ENCODE measurements at places on chromosomes 1 and 21. TPM values are rescaled to one million over a fixed set of nuclear protein-coding genes. Genes with fewer than 3 reads are reported as not detected.
A peak's percentile ranks its signal among the peaks of the same experiment; 100 is the strongest.

DNA sequence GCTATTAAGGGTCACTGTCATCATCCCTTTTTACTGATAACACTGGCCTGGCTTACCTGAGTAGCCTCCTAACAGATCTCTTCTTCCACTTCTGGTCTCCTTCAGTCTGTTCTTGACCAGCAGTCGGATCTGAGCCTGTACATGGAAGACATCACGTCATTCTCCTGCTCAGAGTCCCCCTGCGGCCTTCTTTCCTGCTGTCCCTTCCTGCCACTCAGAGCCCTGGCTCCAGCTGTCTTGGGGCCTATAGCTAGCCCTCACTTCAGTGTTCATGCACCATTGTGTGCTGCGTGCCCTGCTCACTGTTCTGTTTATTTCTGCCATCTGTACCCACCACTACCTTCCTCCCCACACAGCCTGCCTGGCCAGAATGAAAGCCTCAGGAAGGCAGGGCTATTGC is 8.4 kb downstream of the ADARB1 start:
- H3K27ac ChIP-seq: no peak overlapping the region
- H3K27me3 ChIP-seq: no peaks in the 10 kb centered on the region
- no peak overlapping the region for H3K4me3 ChIP-seq
- H3K36me3 ChIP-seq: no peaks in the 10 kb centered on the region
- H3K4me1 ChIP-seq: peaks cover 29% of the 10 kb centered on the region
- DNase-seq: no peak

- no peaks in the 10 kb centered on the region for H3K27me3 ChIP-seq
- no peak overlapping the region for H3K27ac ChIP-seq
- H3K4me1 ChIP-seq: peaks cover 19% of the 10 kb centered on the region
These were observed 1.0 kb downstream of the MANEAL start for GRCh38 chr1:37794372-37795339.

- DNase-seq: no peak
- H3K4me1 ChIP-seq: peaks cover 11% of the 10 kb centered on the region
- no peaks in the 10 kb centered on the region for H3K27me3 ChIP-seq
- H3K36me3 ChIP-seq: no peaks in the 10 kb centered on the region
These were observed 71.3 kb downstream of the S1PR1 start for GRCh38 chr1:101307985-101308689.

KISS1 gene
- total RNA-seq: not detected

GRCh38 chr1:228009116-228009827 is 2.5 kb downstream of the WNT3A start:
- no peaks in the 10 kb centered on the region for H3K27me3 ChIP-seq
- no peak overlapping the region for H3K4me3 ChIP-seq
- no peak for DNase-seq
- peaks cover 12% of the 10 kb centered on the region for H3K4me1 ChIP-seq

GRCh38 chr1:203215573-203215972 is 13.9 kb downstream of the CHIT1 start:
- H3K4me1 ChIP-seq: no peaks in the 10 kb centered on the region
- no peak overlapping the region for H3K27ac ChIP-seq
- H3K4me3 ChIP-seq: no peak overlapping the region
- DNase-seq: no peak
- H3K27me3 ChIP-seq: no peaks in the 10 kb centered on the region
- H3K36me3 ChIP-seq: no peaks in the 10 kb centered on the region

DNA sequence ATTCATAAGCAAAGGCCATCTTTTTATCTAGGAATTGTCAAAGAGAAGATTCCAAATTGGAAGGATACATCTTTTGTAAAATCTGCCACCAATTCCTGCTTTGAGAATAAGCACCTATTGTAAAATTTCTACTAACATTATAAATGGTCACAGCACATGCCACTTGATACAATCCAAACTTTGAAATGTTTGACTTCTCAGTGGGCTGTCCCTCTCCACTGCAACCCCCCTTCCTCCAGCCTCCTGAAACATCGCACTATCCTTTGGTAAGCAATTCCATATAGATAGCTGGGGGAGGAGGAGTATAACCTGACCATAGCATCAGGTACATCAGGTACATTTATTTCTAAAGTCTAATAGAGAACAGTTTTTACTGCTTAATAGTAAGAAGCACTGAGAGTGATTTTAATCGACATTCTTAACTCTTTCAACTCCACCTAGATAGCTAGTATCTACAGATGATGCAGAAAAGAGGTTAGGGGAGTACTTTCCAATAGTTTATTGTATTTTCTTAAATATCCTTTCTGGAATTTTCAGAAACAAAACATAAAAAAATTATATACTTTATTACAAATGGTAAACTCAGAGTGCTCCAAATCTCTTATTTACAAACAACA is 2.9 kb downstream of the JUN start:
- no peak for DNase-seq
- peaks cover 9% of the 10 kb centered on the region for H3K36me3 ChIP-seq
- H3K4me3 ChIP-seq: peak overlapping the region; percentile 95
- peaks cover 24% of the 10 kb centered on the region for H3K4me1 ChIP-seq
- H3K27ac ChIP-seq: peak overlapping the region; percentile 100

GRCh38 chr1:173099166-173099565 is 48.4 kb upstream of the TNFSF18 start:
- no peaks in the 10 kb centered on the region for H3K4me1 ChIP-seq
- no peak overlapping the region for H3K27ac ChIP-seq
- H3K27me3 ChIP-seq: no peaks in the 10 kb centered on the region

ALG14 gene
- total RNA-seq: 0.74 TPM

- H3K4me1 ChIP-seq: peaks cover 67% of the 10 kb centered on the region
- DNase-seq: no peak
- H3K4me3 ChIP-seq: peak overlapping the region; percentile 68
- H3K36me3 ChIP-seq: no peaks in the 10 kb centered on the region
These were observed 2.6 kb downstream of the S100A16 start for GRCh38 chr1:153610334-153610733.

DNA sequence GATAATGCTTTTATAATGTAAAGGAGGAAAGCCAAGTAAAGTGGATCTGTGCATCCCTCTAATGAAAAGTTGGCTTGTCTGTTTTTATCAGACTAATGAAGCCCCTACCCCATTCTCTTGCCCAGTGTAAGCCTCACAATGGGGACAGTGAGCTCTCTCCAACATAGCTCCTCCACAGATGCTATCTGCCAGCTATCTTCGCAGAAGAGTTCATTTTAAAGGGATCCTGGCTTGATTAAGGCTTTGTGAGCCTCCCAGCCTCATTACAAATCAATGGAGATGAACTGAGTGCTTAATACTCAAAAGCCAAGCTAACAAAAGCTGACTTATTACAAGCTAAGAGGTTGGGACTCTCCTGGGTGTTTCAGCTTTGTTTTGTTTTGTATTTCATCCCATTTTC is 514.7 kb downstream of the NUF2 start:
- H3K36me3 ChIP-seq: no peaks in the 10 kb centered on the region
- DNase-seq: no peak
- H3K4me1 ChIP-seq: no peaks in the 10 kb centered on the region
- H3K27me3 ChIP-seq: no peaks in the 10 kb centered on the region

- no peaks in the 10 kb centered on the region for H3K36me3 ChIP-seq
- H3K27me3 ChIP-seq: no peaks in the 10 kb centered on the region
- DNase-seq: no peak
- H3K4me3 ChIP-seq: no peak overlapping the region
- H3K27ac ChIP-seq: no peak overlapping the region
These were observed 23.2 kb upstream of the SLC30A1 start for GRCh38 chr1:211601982-211602670.

LSS gene
- total RNA-seq: 103 TPM

HMGB4 gene
- total RNA-seq: not detected

DNA sequence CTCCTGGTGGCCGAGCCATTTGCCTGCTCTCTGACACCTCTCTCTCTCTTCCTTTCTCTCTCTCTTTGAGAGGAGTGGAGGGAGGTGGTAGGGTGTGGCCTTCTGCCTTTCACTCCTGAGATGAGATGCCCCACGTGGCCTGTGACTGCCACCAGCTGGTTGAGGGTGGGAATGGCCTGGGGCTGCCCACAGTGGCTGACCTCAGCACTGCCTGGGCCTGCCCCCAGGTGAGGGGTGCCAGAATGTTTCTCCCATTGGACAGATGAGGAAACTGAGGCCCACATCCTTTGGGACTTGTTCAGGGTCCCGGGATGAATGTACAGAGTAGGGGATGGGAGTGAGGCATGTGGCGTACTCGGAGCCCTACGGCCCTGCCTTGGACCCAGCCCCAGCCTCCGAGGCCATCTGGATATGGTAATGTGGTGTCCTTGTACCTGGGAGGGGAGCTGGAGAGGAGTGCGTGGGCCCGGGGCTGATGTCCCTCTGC is 12.7 kb upstream of the C1orf167 start:
- no peak overlapping the region for H3K27ac ChIP-seq
- no peaks in the 10 kb centered on the region for H3K27me3 ChIP-seq
- peaks cover 23% of the 10 kb centered on the region for H3K36me3 ChIP-seq
- DNase-seq: no peak

NR1I3 gene
- total RNA-seq: not detected

ITPKB gene
- total RNA-seq: 31.7 TPM

ADAM15 gene
- 193 TPM for total RNA-seq

IL24 gene
- 1.5 TPM for total RNA-seq

DNA sequence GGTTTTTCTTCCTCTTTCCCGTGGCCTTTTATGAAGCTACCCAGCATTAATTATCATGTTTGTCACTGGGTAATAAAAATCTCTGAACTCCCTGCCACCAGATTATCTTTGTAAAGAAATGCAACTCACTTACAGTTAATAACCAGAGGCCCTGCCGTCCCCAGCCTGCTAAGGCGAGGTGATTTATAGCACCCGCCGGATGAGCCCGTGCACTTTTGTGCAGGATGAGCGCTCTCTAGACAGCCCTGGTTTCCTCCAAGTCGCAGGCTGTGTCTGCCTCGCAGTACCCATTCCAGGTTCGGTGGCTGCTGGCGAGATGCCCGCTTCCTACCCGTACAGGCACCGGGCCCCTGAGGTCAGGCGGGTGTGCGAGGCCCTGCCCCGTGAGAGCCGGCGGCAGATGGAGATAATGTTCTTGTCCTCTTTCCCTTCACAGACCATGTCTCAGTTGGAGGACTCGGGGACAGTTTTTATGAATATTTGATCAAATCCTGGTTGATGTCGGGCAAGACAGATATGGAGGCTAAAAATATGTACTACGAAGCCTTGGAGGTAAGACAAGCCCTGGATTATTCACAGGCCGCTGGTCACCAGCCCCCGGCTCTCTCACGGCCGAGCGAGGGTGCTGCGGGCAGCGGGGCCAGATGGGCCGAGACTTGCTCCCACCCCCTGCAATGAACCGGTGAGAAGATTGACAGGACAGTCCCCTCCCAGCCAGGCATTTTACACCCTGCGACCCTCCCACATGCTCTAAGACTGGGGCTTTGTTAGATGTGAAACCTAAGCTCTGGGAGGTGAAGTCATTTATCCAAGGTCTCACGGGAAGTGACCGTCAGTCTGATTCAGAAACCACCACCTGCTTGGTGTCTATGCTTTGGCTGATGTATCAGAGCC is 28.5 kb upstream of the SELENON start:
- no peak overlapping the region for H3K4me3 ChIP-seq
- H3K36me3 ChIP-seq: no peaks in the 10 kb centered on the region
- peaks cover 37% of the 10 kb centered on the region for H3K4me1 ChIP-seq
- no peak for DNase-seq

DNA sequence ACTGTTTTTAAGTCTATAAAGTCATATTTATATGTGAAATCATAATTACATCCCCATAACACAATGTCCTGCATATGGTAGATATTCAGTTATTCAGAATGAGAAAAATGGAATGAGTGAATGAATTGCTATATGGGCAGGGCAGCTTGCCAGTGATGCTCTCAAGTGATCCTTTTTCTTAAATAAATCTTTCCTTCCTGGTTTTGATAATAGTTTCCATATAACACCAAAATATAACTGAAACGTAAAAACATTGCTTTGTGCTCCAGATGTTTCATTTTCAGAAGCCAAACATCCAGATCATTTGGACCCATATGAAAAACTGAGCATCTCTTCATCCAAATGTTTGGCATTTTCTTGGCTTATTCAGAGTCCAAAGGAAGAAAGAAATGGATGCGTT is 30.2 kb upstream of the RGS8 start:
- no peak overlapping the region for H3K27ac ChIP-seq
- H3K4me1 ChIP-seq: no peaks in the 10 kb centered on the region
- no peak overlapping the region for H3K4me3 ChIP-seq
- no peaks in the 10 kb centered on the region for H3K36me3 ChIP-seq

DNA sequence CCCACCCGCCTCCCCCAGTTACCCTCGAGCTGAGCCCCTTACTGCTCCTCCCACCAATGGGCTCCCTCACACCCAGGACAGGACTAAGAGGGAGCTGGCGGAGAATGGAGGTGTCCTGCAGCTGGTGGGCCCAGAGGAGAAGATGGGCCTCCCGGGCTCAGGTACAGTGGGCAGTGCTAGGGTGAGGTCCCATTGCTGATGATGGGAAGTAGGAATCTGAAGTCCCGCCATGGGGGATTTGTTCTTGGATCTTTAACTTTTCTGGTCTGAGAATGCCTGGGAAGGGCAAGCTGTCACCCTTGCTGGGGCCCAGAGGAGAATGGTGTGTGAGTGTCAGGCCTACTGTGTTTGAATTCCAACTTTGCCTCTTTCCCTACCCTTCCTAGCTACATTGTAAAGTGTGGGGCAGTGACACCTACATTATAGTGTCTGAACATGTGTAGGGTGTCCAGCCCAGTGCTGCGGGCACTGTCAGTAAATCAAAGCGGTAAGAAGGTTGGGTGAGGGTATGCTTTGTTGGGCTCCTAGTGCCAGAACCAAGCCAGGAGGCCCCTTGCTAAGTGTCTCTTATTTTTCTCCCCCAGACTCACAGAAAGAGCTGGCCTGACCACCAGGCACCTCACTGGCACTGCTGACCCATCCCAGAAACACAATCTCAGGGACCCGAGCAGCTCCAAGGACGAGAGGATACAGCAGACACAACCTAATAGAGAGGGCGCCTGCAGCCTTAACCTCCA is 44.7 kb downstream of the YARS1 start:
- peaks cover 50% of the 10 kb centered on the region for H3K36me3 ChIP-seq
- peaks cover 42% of the 10 kb centered on the region for H3K4me1 ChIP-seq
- no peak overlapping the region for H3K4me3 ChIP-seq
- H3K27me3 ChIP-seq: no peaks in the 10 kb centered on the region

- no peak overlapping the region for H3K4me3 ChIP-seq
- no peaks in the 10 kb centered on the region for H3K36me3 ChIP-seq
- no peak overlapping the region for H3K27ac ChIP-seq
- DNase-seq: no peak
These were observed 346.0 kb downstream of the LMX1A start for GRCh38 chr1:165010418-165011070.

DNA sequence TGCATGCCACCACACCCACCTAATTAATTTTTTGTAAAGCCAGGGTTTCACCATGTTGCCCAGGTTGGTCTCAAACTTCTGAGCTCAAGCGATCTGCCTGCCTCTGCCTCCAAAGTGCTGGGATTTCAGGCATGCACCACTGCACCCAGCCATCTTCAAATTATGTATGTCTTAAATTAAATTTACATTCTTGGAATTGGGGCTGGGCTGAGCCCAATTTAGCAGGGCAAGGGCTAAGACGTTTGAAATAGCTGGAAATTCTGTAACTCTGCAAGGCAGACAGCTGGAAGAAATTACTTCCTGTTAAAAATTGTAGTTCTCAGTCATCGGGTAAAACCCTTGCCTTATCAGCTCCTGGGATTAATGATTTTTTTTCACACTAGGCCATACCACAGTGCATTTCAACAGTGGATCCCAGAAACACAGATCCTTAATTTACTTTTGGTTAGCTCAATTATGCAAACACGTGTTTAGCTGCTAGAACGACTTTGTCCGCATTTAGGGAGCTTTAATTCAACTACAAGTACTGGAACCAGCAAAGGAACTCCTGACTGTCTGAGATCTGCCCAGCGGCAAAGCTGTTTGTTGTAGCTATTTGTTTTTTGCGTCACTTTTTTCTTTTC is 83.3 kb downstream of the OLFML3 start:
- H3K4me3 ChIP-seq: no peak overlapping the region
- H3K4me1 ChIP-seq: no peaks in the 10 kb centered on the region
- no peak overlapping the region for H3K27ac ChIP-seq

- peaks cover 65% of the 10 kb centered on the region for H3K4me1 ChIP-seq
- no peak for DNase-seq
- peak overlapping the region; percentile 84 for H3K27ac ChIP-seq
- H3K4me3 ChIP-seq: no peak overlapping the region
- H3K36me3 ChIP-seq: peaks cover 9% of the 10 kb centered on the region
These were observed 37.0 kb downstream of the SLC9A1 start for GRCh38 chr1:27117733-27118439.

Measured in vagina (tissue), 2 donors.